ENCODE measurements at places on chromosomes 4 and X.
A peak's percentile ranks its signal among the peaks of the same experiment; 100 is the strongest.

GRCh38 chr4:110636171-110636679 is 13.3 kb upstream of the PITX2 start:
- DNase-seq, result peak; percentile 42

GRCh38 chr4:96483308-96484030 is 643.6 kb downstream of the PDHA2 start:
- no peak for DNase-seq

- DNase-seq, result no peak
Measured at GRCh38 chr4:5990446-5991160, 27.6 kb downstream of the C4orf50 start.

GRCh38 chrX:111284631-111285293 is 14.5 kb upstream of the CAPN6 start:
- DNase-seq, result no peak

DNA sequence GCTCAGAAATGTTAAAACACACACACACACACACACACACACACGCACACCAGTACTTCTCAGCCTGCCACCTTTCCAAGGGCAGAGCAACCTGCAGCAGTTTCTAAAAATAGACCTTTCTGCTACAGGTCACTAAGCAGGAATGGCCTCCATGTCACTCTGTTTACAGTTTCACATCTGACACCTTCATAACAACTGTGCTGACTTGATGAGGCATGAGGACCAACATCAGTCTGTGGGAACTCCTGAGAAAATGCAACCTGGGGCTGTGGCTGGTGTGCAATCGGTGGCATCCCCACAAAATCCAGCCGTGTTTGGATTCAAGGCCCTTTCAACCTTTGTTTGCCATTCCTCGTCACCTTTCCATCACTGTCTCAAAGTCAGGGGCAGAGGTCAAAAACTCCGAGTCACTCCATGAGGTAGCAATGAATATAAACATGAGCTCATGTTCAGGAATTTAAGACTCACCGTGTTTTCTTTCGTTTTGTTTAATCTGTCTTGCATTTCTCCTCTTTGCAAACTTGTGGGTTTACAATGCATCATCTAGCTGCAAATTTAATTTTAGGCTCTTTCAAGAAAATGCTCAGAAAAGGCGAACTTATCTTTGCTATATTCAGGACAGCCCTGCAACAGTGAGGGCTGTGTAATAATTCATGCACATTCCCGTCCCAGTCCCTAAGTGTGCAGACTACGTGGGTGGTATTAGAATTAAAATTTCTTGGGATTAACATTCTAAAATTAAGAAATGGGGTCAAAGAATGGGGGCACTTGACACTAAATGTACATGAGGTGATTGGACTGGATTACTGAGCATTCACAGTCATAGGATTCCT is 135.3 kb downstream of the SHROOM3 start:
- DNase-seq, result peak; percentile 67

DNA sequence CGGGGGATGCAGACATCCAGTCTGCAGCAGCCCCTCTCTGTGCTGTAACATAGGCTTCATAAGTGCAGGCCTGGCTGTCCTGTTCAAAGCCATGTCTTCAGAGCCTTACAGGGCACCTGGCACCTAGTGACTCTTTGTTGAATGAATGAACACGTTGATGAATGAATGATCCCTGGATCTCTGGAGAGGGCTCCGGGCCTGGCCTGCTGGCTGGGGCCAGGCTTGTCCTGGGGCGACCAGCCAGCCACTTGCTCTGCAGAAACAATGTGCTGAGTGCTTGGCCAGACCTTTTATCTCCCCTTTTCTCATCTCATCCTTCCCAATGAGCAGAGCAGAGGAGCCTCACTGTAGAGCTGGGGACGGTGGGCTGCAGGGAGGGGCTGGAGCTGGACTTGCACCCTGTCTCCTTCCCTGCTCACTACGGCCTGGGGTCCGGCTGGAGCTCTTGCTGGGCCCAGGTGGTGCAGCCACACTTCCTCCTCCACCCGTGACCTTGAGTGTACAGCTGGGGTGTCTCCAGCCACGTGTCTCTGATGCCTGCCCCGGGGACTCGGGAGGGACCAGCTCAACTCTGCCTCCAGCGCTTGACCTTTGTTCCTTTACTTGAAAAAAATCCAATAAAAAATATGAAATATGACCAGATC is 77.9 kb downstream of the PSAPL1 start:
- DNase-seq, result no peak

GRCh38 chrX:16137416-16138107 is 14.2 kb downstream of the GRPR start:
- DNase-seq, result no peak

- no peak for DNase-seq
Measured at GRCh38 chrX:17644001-17644400, 93.3 kb upstream of the SCML1 start.

DNA sequence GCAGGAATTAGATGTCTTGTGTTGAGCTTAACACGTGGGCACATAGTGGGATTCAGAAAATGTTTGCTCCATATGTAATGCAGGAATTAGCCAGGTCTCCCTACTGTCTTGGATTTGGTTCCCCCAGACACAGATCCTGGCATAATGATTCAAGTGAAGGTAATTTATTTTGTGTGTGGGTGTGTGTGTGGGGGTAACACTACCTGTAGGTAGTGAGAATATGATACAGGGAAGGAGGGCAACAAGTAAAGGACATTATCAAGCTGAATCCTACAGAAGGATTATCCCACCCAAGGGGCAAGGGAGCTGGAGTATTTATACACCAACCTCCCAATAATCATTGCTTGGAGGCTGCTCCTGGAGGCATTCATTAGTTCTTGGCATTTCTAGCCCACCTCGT is 101.4 kb downstream of the NHS start:
- no peak for DNase-seq

Measured in RKO (cell line).